IPS-NIHi11 (cell line): ENCODE measurements at places on chromosomes 7 and 10.

GRCh38 chr10:44186150-44186549 is 198.7 kb downstream of the CXCL12 start:
- DNase-seq = no peak

DNA sequence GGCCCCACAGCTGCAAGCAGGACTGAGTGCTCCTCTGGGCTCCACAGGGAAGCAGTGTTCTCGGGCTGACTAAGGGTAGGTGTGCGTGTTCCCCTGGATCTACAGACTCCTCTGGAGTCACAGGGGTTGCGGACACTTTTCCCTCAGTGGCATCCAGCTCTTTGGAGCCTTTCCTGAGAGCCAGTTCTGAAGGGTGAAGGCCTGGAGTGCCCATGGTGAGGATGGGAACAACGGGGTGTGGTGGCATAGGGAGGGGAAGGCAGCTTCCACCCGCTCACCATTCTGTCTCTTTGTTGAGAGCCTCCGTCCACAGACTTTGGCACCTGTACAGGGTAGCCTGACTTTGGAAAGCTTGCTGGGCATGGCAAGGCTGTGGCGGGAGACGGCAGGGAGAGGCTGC is 104.1 kb upstream of the PCBD1 start:
- DNase-seq = no peak

- DNase-seq = peak; percentile 56
Measured at GRCh38 chr7:41977151-41977651, 259.8 kb downstream of the GLI3 start.

GRCh38 chr7:91311839-91312238 is 47.6 kb downstream of the FZD1 start:
- DNase-seq = no peak

DNA sequence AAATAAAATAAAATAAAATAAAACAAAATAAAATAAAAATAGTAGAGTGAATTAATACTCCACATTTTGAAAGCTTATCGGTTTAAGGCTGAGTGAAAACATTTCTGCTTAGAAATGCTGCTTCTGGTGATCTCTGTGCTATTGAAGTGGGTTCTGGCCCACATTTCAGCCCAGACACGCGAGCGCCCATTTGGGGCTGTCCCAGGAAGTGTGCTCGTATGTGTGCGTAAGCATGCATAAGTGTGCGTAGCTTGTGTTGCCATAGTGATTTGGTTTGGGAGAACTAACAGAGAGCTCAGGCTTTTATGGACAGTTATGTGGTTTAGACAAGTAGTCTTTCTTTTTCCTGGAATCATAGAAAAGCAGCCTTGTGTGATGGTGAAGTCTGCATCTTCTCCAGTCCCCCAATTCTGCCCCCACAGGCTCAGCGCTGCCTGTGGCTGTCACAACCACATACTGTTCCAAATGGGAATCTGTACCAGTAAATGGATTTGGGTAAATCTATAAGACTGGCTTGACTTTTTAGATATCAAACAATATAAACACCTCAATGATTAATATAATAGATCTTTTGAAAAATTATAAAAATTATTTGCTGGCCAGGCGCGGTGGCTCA is 29.8 kb upstream of the PURB start:
- no peak for DNase-seq

DNA sequence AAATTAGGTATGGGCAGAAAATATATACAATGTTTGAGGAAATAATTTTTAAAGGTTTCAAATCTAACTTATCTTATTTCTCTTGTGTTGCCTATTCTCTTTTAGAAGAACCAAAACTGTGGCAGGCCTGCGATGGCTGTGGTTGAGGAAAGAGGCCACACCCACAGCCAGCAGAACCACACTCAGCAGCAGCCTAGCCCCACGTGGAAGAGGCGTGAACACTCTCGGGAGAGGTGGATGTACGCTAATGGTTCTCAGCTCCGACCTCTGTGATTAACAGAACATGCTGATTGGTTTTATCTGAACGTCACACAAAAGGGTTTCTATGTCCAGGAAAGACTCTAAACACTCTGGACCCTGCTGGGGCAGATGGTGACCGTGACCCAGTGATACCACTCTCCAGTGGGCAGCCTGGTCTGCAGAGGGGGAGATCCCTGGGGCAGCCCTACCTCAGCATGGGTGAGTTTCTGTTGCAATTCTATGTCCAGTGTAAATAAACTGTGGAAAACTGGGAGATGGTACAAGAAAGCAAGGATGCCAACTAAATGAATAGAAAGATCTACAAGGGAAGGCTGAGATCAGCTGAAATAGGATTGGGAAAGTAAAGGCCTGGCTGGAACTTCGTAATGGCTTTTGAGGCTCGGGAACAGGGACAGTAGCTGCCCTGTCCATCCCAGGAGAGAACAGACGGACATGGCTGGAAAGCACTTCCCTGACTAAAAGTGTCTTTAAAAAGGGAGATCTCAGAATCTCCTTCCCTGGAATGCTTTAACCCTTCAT is 26.6 kb downstream of the DIP2C start:
- no peak for DNase-seq

GRCh38 chr10:91643700-91644099 is 10.8 kb upstream of the PPP1R3C start:
- DNase-seq = peak; percentile 20

- DNase-seq = no peak
Measured at GRCh38 chr10:100894589-100895294, 18.0 kb upstream of the SLF2 start.

DNA sequence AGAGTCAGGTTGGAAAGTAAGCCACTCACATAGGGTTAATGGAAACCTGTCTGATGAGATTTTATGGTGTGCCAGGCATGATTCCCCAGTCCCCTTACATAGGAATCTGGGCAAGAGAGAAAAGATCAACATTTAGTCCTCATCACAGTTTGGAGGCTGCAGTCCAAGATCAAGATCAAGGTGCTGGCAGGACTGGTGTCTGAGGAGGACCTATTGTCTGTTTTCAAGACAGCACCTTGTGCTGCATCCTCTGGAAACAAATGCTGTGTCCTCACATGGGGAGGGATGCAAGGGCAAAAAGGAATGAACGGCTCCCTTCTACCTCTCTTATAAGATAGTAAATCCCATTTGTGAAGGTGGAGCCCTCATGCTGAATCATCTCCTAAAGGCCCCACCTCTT is 244.8 kb upstream of the GALNT17 start:
- DNase-seq = no peak

DNA sequence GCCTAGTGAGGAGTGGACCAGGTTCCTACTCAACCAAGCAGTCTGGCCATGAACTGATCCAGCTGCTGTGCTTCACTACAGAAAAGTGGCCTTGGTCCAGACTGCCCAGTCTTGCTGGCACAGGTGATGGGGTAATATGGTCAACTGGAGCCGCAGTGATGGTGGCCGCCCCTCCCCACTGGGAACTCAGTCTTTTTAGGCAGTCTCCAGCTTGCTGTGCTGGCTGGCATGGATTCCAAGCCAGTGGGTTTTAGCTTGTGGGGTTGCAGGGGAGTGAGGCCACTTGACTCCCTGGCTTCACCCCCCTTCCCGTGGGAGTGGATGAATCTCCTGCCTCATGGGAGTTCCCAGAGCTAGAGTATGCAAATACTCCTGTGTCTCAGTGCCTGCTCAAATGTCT is 52.7 kb upstream of the CDK6 start:
- DNase-seq = no peak

GRCh38 chr10:129030996-129031843 is 435.8 kb upstream of the MGMT start:
- DNase-seq = peak; percentile 85

DNA sequence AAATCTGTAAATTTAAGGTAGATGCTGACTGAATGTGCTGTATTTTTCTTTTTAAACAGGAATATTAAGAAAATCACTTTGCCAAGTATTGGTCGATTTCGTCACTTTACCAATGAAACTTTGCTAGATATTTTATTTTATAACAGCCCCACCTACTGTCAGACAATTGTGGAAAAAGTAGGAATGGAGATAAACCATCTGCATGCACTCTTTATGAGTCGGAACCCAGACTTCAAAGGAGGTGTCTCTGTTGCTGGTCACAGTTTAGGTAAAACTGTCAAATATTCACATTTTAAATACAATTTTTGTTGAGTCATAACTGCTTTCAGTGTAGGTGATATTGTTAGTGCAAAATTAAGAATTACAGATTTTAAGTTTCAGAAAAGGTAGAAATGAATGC is 25.2 kb downstream of the SEC23IP start:
- no peak for DNase-seq

DNA sequence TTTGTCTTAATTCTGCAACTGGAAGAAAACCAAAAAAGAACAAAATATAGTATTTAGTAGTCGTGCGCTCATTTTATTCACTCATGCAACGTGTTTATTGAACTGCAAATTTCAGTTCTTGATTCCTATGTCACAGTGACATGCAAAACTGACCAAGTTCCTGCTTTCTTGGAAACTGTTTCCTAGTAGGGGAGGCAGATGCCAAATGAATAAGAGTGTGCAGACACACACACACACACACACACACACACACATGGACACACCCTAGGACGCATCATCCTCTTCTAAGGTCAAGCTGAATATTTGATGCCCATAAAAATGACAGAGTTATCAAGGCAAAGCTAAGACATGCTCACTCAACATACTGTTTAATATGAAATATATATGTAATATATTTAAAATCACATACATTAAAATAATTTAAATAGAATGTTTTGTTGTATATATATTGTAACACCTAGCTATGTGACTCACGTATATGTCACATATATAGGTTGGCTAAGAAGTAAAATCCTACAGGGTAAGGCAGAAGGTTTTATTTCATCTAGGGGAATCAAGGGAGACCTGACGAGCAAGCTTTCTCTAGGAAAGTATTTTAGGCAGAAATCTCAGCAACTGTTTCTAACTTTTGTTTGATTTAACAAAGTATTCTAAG is 79.6 kb downstream of the SVIL start:
- no peak for DNase-seq

DNA sequence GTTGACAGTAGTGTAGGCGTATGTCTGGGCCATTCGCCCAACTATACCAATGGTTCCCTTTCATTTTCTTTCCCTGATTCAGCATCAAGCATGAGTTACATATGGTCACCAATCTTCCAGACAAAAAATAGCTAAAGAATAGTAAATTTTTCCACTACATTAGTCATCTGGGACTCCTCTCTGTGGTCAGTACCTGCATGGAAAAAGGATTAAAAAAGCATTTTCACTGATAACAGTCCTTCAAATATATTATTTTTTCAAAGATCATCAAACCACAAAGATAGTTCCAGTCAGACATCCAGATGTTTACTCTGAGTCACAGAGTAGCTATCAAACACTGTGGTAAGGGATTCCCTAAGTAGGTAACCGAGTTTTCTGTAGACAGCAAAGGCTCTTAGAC is 302.6 kb upstream of the SEMA3D start:
- no peak for DNase-seq

GRCh38 chr10:23459308-23459939 is 20.5 kb downstream of the OTUD1 start:
- no peak for DNase-seq

DNA sequence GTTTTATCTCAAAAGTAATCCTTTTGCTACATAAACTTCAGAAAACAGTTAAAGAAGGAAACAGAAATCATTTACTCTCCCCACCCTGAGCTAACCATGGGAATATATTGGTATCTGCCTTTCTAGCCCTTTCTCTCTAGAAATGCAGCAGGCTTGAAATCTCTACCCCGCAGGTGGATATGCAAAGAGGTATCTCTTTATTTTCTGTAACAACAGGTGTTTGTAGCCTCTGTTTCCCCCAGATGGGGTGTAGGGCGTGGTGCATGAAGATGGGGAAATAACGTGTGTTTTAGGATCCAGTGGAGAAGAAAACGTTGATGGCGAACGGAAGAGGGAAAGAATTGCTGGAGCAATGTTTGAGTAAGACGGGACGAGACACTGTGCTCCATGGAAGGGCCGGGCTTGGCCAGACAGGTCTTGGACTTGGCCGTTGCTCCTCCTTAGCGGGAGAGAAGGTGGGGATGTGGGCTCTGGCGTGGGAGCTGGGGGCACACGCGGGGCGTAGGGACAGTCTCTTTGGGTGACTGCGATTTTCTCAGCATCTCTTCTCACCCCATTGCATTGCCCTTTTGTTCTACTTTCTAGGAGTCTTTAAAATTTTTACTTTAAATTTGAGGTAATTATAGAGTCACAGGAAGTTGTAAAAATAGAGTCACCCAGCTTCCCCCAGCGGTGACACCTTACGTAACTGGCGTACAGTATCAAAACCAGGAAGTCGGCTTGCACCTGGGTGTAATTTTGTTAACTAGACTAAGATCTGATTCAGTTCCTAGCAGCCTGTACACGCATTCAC is 82.9 kb downstream of the ELFN1 start:
- no peak for DNase-seq

- DNase-seq = no peak
Measured at GRCh38 chr7:116490351-116490750, 9.2 kb upstream of the CAV2 start.

- DNase-seq = no peak
Measured at GRCh38 chr10:44385696-44386441, 972 bp upstream of the CXCL12 start.

GRCh38 chr7:86920154-86920553 is 139.3 kb downstream of the ELAPOR2 start:
- DNase-seq = no peak

DNA sequence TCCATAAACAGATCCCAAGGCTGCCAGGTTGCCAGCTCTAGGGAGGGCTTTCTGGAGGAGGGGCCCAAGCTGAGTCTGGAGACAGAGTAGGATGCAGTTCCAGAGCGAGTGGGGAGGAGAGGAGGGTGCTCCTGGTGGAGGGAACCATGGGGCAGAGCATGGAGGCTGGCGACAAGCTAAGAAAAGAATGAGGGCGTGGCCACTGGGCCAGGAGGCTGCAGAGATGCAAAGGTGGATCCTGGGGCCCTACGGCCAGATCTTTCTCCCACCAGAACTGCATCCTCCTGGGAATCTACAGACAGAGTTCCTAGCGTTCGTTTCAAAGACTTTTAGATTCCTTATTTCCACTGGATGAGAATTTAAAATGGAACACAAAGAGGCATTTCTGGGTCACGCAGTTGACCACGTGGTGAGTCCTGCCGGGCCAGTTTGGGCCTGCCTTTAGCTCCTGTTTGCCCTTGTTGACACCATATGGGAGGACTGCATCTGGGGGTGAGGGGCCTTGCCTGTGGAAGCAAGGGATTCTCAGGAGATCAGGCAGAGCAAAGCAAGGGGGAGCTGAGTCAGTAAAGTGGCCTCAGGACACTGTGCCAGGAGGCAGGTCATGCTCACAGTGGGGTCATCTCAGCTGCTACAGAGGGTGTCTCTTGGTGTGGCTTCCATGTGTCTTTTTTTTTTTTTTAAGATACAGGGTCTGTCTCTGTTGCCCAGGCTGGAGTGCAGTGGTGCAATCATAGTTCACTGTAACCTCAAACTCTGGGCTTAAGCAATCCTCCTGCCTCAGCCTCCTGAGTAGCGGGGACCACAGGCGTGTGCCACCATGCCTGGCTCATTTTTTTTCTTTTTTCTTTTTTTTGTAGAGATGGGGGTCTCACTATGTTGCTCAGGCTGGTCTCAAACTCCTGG is 137.8 kb downstream of the SH3PXD2A start:
- DNase-seq = peak; percentile 56

GRCh38 chr7:39621784-39622411 is 1.5 kb upstream of the RALA start:
- DNase-seq = no peak
